ENCODE measurements at places on chromosomes 1 and 21.

DNA sequence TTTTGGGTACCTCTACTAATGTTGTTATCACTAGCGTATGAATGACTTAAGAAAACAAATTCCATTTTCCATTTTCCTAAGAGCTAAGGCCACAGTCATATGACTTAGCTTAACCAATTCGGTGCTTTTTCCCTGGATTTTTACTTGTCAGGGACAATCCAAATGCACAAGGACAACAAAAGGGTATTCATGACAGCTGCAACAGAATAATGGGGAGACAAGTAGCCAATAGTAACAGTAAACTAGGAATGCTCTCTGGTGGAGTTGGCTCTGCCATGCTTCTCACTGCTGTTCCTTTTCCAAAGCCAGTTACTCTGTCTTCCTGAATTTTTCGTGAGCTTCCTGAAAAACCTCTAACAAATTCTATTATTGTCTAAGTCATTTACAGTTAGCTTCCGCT is 52.9 kb downstream of the LRRIQ3 start:
- no peak for DNase-seq

DNA sequence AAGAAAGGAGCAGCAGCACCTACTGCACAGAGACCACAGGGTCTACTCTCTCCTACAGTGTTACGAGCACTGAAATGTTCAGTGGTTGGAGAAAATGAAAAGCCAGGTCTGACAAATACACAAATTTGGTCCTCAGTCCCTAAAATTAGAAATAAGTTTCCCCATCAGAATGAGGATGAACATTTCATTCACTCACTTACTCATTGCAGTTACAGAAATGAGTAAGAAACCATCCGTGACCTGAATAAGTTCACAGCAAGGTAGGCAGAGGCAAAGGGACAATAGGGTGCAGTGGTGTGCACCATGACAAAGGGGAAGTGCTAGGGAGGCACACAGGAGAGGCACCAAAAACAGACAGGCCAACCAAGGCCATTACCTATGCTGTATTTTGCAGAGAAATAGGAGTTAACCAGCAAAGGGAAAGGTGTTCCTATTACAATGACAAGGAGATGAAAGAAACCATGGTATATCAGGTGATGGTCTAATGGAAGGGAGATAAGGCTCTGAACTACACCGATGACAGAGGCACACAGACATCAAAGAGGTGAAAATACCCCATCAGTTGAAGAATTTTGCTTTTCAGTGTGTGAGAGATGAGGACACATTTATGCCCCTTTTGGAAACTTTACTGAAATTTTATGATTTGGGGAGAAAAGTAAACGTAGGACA is 29.4 kb downstream of the VAV3 start:
- DNase-seq: peak; percentile 32

GRCh38 chr1:162074276-162075005 is 5.0 kb downstream of the NOS1AP start:
- no peak for DNase-seq

- DNase-seq: no peak
Measured at GRCh38 chr21:46294647-46295176, 8.6 kb downstream of the YBEY start.

- DNase-seq: no peak
Measured at GRCh38 chr1:225156254-225156653, 226.8 kb downstream of the DNAH14 start.

GRCh38 chr21:44924606-44925377 is 4.1 kb upstream of the ITGB2 start:
- no peak for DNase-seq

GRCh38 chr1:151867321-151867720 is 13.8 kb upstream of the THEM5 start:
- DNase-seq: no peak

DNA sequence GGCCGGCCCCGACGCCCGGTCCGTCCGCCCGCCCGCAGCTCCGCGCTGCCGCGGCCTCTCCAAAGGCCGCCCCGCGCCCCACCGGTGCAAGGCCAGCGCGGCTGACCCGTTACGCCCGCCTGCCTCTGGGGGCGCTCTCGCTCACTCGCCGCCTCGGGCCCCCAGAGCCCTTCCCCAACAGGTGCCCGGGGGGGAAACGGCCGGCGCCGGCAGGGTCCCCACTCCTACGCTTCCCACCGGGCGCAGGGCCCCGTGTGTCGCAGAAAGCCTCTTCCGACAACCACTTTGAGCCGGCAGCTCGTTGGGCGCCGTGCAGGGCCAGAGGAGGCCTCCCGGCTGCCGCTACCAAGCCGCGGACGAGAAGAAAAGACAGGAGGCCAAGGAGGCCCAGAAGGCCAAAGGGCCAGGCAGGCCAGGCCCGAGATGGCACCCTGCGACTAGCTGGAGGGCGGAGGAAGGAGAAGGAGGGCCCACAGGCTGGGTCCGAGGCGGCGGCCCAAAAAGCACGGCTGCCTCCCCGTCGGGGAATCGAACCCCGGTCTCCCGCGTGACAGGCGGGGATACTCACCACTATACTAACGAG is 64.9 kb upstream of the FCGR2A start:
- DNase-seq: peak; percentile 48

DNA sequence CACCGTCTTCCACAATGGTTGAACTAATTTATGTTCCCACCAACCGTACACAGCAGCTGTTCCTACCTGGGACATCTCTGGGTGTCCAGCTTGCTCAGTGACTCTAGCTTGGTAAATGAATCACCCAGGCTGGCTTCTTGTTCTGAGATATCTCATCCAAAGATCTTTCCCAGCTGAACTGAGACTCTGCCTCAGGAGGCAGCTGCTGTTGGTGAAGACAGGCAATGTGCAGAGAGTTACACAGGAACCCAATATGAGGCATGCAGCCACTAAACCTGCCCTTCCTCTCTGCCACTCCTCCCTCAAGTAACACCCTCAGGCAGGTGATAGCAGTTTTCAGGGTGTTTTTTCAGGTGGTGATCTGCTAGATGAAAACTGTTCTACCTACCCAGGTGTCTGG is 14.0 kb upstream of the FOXO6 start:
- DNase-seq: no peak

DNA sequence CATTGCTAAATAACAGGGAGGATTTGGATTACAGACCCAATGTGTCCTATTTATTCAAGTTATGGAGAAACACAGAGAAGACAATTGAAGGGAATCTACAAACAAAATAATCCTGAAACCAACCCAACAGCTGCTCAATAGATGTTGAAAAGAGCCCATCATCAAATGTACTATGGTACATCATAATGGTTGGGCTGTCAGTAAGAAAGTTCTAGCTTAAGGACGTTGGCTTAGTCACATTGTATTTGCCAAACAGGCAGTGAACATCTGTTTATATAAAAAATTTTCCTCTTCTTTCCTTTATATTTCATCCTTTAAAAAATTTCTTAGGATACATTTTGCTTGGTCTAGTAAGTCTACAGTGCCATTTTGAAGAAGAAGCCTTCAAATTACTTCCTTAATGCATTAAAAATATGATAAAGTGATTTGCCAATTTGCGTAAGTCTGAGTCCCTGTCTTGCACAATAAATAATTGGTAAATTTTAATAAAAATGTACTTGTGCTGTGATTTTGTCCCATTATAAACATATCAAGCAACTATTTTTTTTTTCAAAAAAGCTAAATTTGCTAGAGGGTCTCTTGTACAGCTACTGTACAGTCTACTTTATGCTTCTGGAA is 14.4 kb downstream of the MAP3K7CL start:
- DNase-seq: no peak

DNA sequence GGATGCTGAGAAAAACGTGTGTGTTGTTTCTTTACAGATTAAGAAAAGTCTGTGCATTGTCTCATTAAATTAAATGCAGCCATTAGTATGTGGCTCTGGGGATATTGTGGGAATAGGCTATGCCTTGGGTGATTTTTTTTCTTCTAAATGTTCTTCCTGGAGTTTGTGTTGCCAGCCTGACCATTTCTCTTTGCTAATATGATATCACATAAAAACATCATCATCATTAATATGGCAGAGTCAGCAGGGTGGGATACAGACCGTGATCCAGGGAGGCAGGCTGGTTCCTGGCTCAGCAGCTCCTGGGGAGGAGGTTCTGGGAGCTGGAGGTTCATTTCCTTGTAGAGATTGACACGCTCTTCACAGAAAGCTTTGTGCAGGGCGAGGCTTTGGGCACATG is 60.7 kb upstream of the SELENON start:
- DNase-seq: no peak

DNA sequence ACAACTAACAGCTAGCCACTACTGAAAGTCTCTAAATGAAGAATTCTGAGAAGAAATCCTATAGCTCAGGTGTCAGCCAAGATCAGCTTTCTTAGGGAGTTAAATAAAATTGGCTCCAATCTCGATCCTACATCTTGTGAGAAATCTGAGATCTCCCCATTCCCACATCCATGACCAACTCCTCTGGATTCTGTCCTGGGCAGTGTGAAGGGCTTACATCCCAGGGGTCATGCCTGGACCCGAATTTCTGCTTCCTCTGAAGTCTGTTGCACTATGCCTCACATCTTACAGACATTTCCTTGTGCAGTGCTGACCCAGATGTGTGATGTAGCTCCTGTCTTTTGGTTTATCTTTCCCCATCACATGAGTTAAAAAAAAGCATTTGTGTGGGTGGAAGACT is 4.8 kb upstream of the TNN start:
- no peak for DNase-seq

- DNase-seq: no peak
Measured at GRCh38 chr1:83060221-83060620, 938.7 kb downstream of the TTLL7 start.

DNA sequence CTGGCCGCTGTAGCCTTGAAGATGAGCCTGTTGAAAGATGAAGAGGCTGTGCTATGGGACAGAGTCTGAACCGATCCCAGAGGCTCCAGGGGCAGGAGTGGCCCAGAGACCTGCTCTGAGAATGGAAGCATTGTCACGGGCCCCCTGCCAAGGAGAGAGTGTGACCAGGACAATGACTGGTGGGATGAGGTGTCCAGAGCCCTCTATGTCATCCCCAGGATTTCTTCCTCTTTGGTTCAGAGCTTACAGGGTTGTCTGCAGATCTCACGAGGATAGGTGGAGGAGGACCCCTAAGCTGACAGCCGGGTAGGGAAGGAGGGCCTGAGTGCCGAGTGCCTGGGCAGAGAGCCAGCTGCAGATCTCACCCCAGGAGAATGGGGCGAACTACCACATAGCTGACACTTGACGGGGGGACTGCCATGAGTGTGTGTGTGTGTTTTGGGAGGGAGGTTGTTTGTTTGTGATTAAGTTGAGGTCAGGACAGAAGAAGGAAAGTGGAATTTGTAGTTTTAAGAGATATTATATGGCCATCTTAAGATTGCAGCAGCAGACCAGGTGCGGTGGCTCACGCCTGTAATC is 25.4 kb downstream of the PIK3CD start:
- DNase-seq: no peak

DNA sequence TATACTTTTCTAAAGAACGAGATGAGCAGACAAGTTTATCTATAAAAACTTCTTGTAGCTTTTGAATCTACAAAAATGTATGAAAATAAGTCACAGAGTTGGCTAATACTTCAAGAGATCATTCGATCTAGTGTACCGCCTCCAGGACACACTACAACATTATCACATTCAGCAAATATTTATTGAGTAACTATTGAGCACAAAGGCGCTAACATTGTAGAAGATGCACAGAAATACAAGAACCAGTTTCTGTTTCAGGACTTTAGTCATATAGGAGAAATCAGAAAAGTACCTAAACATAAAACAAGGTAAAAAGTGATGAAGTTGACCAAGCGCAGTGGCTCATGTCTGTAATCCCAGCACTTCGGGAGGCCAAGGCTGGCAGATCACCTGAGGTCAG is 20.6 kb downstream of the WASF2 start:
- no peak for DNase-seq

- DNase-seq: no peak
Measured at GRCh38 chr1:92340154-92340553, 41.3 kb downstream of the RPAP2 start.

- no peak for DNase-seq
Measured at GRCh38 chr1:232123775-232124659, 497.4 kb downstream of the DISC1 start.

GRCh38 chr1:23062271-23062670 is 43.0 kb downstream of the KDM1A start:
- DNase-seq: no peak

DNA sequence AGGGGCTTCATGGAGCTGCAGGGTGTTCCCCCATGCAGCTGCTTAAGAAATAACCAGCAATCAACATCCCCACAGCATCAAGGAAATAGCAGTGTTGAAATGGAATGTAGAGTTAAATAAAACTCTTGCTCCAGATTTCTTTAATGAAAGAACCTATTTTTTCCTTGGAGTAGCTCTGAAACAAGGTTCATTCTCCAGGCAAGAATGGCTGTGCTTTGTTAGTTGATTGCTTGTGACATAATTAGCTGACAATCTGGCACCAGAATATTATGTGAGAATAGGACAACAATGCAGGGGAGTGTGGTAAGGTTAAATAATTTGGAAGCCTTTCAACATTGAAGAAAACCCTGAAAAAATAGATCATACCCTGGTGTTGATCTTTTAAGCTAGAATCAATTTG is 254.2 kb upstream of the RRP15 start:
- DNase-seq: no peak

DNA sequence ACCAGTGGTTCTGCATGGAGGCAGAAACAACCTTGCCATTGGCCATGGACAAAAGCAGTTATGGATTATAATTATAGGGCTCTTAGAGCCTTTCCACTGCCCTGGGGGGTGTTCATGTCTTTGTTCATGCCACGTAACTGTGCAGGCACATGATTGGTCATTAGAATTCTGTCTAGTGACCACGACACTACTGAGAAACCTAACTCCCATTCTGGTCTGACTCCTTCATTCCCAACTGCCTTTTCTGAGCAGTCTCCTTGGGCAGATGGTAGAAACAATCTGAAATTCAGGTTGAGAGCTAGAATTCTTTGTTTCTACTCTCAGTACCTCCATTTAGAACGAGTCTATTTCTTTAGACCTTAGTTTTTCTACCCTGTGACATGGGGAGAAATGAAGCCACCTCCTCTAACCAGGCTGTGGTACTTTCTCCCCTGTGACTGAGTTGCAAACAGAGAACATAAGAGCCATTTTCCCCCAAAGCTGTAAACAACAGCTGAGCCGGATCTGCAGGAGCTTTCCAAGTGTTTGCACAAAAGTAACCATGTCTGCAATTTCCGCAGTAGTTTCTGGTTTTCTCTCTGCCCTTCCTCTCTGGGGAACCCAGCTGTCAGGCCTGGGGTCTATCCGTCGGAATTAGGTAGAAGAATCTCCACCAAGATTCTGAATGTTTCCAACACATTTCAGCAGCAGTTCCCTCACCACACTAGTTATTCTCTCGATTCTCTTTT is 37.7 kb upstream of the IPO9 start:
- no peak for DNase-seq
